LoVo (cell line): ENCODE measurements at places on chromosomes 7 and 10.
A peak's percentile ranks its signal among the peaks of the same experiment; 100 is the strongest.

- peak; percentile 71 for DNase-seq
Observed at GRCh38 chr7:5426226-5426475, 2.5 kb upstream of the TNRC18 start.

DNA sequence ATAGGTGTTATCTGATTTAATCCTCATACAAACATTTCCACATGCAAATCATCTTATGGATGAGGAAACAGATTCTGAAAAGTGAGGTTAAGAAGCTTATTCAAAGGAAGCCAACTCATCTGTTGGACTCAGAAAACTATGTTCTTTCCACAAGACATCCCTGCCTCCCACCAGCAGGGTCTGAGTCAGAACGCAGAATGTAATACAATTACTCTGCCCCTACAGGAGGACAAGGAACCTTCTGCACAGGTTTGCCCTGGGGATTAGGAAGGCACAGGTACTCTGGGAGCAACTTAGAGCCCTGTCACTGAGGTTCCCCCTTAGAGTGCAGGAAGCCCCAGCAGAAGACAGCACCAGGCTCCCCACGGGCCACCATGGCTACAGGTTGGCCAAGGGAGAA lies 255.7 kb downstream of the TNS3 start:
- DNase-seq: no peak

DNA sequence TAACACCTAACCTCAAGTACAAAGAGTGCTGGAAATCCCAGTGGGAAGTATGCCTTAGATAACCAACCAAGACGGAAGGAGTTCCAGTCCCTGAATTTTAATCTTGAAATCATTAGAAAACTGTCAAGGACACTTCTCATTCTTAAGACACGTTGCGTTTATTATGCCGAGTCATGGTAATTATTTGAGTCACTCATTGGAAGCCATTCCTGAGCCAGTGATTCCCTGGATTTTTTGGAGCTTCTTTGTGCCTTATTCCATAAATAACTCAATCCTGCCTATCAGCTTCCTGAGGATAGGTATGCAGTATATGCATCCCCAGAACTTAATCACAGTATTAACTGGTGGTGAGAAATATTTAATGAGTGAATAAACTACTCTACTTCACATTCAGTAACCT lies 77.4 kb downstream of the PPP1R17 start:
- no peak for DNase-seq

- DNase-seq: no peak
Observed at GRCh38 chr10:24961582-24961981, 9.2 kb upstream of the PRTFDC1 start.

DNA sequence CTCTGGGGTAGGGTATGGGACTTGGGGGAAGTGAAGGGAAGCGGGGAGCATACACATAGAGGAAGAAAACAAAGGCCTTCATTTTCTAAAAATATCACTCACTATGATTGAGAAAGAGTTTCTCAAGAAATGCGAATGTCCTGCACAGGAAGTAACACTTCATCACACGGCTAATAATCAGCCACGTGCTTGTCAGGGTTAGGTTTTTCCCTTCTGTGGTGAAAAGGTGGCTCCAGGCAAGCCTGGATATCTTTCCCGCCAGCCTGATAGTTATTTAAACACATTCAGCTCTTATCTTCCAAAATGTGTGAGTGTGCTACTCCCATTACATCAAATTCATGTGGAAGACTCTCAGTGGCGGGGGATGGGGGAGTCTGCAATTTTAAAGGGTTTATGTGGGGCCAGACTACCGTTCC lies 166.4 kb upstream of the ADO start:
- no peak for DNase-seq

DNA sequence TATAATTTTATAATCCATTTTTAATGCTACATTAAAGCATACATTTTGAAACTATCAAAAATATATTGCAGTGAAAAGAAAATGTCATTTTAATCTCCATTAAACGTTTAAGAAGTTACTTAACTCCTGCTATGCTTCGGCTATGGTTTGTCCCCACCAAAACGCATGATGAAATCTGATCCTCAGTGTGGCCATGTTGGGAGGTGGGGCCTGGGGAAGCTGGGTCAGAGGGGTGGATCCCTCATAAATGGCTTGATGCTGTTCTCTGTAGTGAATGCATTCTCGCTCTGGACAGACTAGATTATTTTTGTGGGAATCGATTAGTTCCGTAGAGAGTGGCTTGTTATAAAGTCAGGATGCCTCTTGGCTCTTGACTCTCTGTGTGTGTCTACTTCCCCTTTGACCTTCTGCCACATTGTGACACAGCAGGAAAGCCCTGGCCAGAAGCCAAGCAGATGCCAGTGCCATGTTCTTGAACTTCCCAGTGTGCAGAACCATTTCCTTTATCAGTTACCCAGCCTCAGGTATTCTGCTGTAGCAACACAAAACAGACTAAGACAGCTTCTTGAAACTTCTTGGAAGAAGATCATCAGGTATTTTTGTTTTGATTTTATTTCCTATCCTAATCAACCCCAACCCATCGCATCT lies 77.8 kb downstream of the TCERG1L start:
- no peak for DNase-seq

- no peak for DNase-seq
Observed at GRCh38 chr7:128215281-128215680, 25.8 kb upstream of the LEP start.

GRCh38 chr7:16106869-16107268 lies 314.5 kb downstream of the CRPPA start:
- DNase-seq: no peak

- no peak for DNase-seq
Observed at GRCh38 chr7:139095194-139095659, 14.3 kb downstream of the ZC3HAV1 start.

- DNase-seq: no peak
Observed at GRCh38 chr7:145478541-145478940, 638.1 kb upstream of the CNTNAP2 start.

DNA sequence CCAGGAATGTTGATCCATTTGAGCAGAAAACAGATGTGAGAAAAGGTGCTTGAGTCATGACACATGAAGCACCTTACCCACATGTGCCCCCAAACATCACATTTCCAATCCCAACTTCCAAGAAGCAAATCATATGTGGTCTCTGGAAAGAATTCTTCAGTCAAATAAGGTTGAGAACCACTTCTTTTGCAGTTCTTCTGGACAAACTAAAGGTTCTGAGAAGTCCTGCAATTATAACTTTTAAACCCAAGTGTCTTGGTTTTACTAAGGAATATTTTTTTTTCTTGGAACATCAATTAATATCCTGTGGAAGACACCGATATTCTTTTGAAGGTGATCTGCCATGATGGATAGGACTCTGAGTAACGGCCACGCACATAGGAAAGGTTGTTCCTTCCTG lies 151.3 kb downstream of the MYOF start:
- no peak for DNase-seq

- no peak for DNase-seq
Observed at GRCh38 chr7:23027261-23027660, 13.3 kb upstream of the HYCC1 start.

GRCh38 chr10:78599122-78599853 lies 469.5 kb upstream of the ZMIZ1 start:
- DNase-seq: no peak

DNA sequence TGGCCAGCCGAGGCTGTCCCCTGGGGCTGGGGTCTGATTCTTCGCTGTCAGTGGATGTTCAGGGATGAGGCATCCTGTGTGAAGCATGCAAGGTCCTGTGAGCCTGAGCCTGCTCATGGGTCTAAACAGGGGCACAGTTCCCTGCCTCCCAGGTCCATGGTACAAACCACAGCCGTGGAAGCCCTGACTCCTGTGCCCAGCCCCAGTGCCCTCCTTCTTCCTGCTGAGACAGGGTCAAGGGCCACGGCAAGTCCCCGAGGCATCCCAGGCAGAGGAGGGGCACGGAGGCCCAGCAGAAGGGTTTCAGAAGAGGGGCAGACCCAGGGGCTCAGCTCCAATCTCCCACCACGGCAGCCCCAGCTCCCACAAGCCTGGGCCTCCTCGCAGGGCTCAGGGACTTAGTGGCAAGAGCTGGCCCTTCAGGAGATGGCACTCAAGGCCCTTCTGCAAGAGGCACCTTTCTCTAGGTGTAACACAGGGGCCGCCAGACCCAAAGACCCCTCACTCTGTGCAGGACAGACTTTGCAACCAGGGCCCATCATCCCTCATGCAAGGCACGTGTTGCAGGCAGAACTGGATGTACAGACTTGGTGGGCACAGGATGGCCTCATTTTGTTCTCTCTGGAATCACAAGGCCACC lies 248.8 kb downstream of the TCERG1L start:
- no peak for DNase-seq

DNA sequence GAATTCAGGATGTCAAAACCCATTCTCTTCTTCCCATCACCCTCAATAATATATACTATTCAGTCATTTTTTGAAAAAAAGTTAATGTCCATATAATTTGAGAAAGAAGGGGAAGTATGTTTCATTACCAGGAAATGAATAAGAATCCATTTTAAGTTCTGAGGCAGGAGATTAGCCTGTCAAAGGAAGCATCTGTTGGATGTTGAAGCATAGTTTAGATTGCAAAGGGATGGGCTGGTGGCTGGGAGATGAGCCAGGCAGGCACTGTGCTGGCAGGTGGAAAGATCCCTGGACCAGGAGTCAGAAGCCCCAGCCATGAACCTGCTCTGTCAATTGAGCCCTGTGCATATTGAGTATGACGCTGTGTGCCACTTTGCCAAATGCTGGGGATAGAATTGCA lies 48.4 kb upstream of the CRTAC1 start:
- no peak for DNase-seq

DNA sequence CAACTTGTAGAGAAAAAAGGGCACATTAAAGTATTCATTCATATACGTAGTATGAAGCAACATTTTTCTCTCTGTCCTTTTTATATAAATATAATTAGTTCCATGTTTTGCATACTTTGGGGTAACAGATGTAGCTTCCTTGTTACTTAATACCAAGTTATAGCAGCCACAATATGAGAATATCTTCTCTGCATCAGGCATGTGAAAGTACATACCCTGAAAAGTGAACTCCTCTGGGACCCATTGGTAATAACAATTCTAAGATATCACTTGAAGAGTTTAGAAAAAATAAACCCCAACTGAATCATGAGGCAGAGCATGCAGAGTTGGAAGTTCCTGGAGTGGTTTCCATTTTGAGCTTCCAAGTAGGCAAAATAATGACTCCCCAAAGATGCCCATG lies 2.4 kb upstream of the CRPPA start:
- no peak for DNase-seq

GRCh38 chr7:151930026-151930653 lies 26.1 kb upstream of the GALNTL5 start:
- no peak for DNase-seq

DNA sequence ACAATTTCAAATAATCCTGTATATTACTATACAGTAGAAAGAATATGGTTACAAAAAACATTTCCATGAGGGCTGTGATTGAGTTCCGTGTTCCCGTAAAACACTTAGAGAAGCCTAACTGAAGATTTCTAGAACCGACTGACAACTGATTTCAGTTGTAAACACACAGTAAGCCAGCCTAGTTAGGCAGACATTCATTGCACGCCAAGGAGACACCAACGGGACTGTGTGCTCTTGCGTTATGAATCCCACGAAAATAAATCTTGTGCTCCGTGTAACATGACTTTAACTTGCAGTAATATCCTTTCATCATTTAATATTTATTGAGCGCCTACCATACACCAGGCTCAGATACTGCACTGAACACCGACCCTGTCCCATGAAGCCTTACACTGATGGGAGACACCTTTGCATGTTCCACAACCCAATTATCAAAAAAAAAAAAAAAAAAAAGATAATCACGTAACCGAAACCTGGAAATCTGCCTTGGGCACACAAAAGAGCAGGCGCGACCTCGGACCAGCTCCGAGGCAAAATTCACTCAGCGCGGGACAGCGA lies 420 bp upstream of the KLHL7 start:
- no peak for DNase-seq

DNA sequence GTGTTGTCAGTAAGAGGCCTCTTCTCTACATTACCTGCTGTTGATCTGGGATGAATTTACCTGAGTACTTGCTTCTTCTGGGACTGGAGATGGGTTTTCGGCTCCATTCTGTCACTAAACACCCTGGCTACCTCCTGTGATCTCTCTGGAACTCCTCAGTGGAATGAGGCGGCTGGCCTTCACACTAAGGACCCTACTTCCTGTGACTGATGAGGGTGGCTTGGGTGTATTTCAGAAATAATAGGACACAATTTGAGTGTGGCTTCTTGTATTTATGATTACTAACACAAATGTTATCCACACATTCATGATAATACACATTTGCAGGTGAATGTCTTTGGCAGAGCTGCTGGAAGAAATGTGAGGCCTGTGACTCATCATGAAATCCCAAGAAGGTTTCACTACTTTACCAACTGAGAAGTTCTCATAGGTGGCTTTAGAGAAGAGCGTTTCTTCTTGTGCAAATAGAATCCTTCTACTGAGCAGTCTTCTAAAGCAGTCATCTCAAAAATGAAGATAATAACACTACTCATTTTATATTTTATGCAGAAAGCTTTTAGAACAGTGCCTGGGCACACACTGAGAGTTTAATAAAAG lies 21.3 kb upstream of the EVX1 start:
- no peak for DNase-seq

GRCh38 chr10:84562592-84562991 lies 234.2 kb downstream of the CCSER2 start:
- no peak for DNase-seq

- DNase-seq: no peak
Observed at GRCh38 chr10:31340343-31340742, 21.3 kb downstream of the ZEB1 start.

DNA sequence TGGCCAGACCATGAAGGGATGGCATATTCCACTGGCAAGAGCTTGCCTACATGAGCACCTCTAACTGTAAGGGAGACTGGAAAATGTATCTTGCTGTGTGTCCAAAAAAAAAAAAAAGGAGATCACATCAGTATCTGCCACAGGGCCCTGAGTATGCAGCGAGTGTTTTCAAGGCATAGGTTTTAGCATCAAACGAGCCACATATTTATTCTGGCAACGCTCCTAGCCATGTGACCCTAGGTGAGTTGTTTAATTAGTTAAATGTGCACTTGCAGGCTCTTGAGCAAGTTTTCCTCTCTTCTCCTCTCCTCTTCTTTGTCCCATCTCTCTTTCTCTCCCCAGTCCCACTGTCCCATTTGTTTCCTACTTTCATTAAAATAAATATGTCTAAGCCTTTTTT lies 428.7 kb upstream of the AKR1E2 start:
- DNase-seq: no peak

- no peak for DNase-seq
Observed at GRCh38 chr7:25850216-25850615, 301.8 kb upstream of the NFE2L3 start.

DNA sequence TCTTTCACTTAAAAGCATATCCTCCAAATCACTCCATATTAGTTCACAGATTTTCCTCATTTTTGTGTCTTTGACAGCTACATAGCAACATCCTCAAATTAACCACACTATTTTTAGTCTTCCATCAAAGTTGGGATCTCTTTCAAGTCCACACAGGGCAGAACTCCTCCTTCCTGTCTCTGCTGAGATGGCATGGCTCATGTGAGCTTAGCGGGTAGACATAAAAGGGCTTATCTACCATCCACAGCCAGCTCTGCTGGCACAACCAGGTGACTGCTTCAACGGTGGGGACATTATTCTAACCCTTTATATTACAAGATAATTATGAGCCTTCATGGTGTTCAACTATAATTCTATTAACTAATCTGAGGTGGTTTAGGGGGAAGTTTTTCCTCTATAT lies 35.5 kb downstream of the ICA1 start:
- DNase-seq: no peak
